GM04503 (cell line): ENCODE measurements at places on chromosomes 12 and 14.

- no peak for DNase-seq
These were observed 287 bp upstream of the SLC2A13 start for GRCh38 chr12:40106202-40106533.

GRCh38 chr14:34843011-34843554, 32.1 kb downstream of the BAZ1A start:
- peak; percentile 54 for DNase-seq

DNA sequence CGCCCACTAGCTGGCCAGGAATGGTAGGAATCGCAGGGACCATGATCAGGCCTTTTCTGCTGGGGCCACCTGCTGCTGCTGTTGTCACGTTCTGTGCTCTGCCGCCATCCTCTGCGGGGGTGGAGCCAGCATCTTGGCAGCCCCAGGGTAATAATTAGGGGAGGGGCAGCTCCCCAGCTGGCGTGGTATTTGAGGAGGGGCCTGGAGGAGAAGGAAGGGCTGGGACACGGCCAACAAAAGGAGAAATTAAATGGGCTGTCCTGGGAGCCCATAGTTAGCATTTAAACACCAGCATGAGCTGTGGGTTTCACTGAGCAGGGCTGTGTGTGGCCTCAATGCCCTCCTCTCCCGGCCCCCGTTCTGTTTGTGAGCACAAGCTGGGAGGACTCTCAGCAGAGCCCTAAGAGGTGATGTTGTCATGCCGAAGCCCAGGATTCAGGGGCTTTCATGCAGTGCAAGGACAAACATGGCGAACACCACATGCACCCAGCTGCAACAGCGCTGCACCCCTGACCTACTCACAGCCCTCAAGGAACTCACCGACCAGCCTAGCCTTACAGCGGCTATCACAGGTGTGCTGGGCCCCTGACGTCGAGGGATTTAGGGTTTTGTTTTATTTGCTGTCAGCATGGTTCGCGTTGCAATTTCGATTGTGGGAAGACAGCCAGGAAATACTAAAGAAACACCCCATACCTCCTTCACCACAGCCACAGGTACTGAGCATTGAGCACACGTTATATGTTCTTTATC, 324.3 kb downstream of the CACNA1C start:
- no peak for DNase-seq

DNA sequence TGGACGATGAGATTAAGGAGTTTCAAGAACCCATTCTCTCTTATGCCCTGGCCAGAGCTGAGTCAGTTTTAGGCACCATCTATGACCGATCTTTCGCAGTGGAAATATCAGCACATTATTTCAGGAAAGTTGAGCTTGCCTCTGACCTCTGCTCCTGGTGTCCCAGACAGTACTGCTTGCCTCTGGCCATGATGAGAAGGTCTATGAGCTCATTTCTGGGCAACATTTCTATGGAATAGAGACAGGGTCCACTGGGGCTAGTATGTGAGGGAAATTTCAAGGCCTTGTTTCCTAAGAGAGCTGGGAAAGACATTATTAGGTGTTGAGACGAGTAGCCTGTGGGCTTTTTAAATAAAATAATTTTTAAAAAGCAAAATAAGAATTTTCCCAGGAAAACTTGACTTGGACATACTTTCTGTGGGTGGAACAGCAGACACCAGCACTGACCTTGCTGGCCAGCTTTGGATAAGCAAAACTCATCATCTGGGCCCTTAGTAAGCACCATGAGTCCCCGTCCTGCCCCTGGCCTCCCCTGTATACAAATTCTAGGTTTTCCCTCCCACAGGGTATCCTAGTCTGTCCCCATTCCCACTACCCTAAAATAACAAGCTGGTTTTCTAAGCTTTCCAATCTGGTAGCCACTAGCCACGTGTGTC, 43.4 kb downstream of the DIO2 start:
- no peak for DNase-seq

GRCh38 chr14:22391908-22392565, 197.0 kb downstream of the DAD1 start:
- DNase-seq: no peak

GRCh38 chr12:119374635-119375034, 40.1 kb downstream of the CCDC60 start:
- no peak for DNase-seq

- no peak for DNase-seq
These were observed 364.2 kb downstream of the GALC start for GRCh38 chr14:87628780-87629179.

DNA sequence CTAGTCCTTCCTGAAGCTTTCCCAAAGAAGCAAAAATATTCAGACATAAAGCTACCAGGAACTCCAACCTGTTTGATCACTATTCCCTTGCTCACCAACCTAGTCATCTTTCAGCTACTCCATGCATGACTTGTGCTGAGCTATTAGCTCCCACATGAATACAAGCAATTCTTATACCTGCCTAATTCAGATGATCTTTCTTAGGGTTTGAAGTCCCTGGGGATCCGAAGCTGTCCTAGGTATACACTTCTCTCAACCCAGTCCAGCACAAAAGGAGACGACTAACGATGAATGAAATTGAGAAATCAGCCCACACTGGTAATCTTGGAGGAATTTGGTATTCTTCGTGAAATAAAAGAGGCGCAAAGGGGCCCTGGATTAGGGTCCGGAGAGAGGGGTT, 631 bp upstream of the PTGR2 start:
- peak; percentile 5 for DNase-seq

DNA sequence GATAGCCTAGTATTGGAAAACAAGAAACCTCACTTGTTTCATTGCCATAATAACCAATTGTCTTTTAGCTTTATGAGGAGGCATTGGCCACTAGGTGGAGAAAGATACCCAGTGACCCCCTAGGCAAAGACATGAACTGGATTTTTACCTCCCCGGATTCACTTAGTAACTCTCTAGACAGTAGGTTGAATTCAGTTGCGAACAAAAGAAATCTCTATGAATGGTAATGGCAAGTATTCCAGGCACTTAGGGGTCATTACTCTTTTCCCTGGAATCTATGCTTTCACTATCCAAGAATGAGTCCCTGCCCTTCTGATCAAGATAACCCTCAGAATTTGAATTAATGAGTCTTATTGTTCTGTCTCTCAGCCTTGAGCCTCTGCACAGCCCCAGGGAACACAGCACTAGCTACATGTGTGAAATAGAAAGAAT, 29.5 kb upstream of the RHOJ start:
- no peak for DNase-seq

DNA sequence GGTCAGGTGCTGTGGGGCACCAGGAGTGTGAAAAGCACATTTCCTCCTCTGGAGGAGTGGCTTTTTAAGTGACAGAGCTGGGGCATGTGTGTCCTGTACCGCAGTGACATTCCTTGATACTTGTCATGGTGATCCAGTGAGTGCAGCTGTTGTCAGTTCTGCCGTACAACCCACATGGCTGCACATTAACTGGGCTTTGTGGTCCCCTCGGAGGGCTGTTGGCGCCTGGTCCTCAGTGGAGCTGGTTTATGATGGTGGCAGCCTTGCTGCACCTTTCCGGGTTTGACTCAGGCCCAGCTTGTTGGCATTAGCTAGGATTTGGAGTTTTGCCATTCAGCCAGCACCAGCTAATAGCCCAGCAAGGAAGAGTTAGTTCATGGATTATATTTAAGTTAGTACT, 77.0 kb downstream of the SLC25A47 start:
- DNase-seq: no peak

DNA sequence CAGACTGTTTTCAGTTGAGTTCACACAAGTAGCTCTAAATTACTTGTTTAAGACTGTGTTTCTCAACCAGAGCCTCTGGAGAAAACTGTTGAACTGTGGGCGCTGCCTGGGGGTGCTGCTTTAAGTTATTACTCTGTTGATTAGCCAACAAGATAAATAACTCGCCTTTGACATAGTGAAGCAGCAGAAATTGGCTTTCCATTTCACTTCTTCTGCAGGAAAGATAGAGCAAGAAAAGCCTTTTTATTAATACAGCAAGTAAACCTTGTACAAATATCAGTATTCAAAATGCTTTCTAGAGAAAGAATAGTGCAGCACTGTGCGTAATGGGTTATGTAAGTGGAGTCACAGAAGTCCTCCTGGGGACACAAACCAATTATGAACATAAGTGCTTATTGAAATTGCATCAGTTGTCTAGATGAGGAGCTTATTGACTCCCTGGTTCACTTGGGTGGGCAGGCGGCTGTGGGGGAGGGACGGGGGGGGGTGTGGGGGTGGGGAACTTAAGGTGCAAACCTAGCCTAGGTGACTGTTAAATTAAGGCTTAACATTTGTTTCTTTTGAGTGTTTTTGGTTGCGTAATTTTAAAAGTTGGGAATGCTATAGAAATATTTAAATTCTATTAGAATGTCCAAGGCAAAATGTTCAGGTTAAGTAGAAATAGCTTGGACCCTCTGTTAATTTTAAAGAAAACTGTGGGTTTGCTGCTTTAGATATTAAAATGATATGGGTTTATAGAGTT, 6.3 kb downstream of the FRS2 start:
- DNase-seq: no peak

- no peak for DNase-seq
These were observed 245.4 kb downstream of the EFCAB11 start for GRCh38 chr14:89708982-89709625.

- no peak for DNase-seq
These were observed 1.7 kb upstream of the SLC25A29 start for GRCh38 chr14:100307766-100308426.

DNA sequence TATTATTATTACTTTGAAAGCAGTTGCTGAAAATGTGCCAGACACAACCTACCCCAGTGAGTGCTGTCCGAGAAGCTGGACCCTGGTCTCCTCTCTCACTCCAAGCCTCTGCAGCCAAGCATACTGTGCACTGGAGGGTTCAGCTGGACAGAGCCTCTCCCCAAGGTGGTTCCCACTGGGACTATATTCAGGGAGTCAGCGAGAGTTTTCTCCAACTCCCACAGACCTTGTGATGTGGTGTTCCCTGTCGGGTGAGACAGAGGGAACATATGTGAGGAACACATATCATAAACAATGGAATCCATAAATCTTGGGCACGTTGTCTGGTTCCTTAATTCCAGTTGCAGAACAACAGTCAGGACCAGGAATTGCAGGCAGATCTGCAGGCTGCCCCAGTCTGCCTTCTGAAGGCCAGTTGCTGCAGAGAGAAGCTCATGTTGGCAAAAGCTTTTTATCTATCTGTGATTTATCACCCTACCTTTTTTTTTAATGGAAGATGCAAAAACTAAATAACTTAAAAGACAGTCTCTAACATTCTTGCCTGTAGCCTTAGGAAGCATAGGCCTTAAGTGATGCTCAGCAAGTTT, 619.8 kb upstream of the TBX3 start:
- no peak for DNase-seq

GRCh38 chr12:12976366-12976765, 23.7 kb downstream of the HEBP1 start:
- DNase-seq: peak; percentile 95

DNA sequence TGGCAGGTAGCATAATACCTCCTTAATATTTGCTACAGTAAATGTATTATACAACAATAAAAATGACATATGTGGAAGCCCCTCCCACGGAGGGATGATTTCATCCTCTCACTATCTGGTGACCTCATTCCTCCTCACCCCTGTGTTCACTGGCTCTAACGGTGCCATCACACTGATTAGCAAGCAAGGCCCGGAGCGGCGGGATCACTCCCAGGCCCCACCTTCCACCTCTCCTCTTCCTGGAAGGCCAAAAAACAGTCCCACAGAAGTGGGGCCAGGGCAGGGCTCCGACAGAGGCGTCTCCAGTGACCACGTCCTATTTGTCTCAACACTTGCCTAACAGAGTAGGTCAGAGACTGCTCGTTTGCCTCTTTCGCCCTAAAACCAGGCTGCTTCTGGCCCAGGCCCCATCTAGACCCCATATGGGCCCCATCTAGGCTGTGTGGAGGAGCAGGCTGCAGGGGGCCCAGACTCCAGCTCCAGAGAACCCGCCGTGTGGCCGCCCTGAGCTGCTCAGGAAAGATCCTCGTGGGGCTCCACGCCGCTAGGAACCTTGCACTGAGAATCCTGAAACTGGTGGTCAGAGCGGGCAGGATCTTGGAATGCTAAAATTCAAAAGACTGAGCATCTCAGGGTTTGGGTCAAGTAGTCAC, 3.7 kb downstream of the SELPLG start:
- peak; percentile 57 for DNase-seq

DNA sequence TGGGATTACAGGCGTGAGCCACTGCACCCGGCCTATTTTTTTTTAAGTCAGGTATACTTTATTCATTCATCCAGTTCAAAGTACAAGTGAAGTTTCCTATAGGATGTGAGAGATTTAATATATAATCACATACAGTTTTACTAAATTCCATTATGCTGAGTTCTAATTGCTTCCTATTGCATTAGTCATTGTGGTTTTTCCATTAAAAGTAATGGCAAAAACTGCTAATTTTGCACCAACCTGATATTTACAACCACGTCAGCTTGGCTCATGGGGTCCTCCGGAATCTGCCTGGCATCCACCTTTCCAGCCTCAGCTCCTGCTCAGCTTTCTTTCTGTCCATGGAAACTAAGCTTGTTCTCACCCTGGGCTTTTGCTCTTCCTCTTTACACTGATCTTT, 67.0 kb upstream of the CSRP2 start:
- no peak for DNase-seq

DNA sequence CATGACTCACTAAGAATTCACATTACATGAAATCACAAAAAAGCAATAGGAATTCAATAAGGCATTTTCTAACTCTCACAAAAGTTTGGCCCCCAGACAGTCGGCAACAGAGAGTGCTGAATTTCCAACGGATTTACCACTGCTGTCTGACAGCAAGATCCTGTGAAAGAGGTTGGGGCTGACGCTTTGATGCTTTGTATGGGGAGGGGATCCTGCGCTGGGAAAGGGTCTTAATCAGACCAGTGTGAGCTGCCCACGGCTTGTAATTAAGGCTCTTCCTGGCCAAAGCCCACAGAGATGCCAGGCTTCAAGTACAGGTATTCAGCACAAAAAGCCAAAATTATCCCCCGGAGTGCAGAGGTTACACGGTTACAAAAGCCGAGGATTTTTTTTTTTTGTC, 66.8 kb upstream of the TMCC3 start:
- DNase-seq: no peak

DNA sequence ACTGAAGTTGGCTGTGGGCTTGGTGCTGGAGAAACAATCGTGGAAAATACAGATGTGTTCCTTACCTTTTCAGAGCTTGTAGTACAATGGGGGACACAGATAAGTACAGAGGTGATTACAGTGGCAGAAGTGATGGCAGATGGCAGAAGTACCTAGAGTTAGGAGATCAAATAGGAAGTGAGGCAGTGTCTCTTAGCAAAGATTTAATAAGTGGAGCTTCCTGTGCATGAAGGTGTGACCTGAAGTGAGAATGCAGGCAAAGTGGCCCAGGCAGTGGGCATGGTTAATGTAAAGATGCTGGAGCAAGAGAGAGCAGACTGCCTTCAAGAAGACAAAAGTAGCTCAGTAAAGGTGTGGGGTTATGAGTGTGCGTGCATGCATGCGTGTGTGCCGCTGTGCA, 16.0 kb downstream of the LRRK2 start:
- no peak for DNase-seq

DNA sequence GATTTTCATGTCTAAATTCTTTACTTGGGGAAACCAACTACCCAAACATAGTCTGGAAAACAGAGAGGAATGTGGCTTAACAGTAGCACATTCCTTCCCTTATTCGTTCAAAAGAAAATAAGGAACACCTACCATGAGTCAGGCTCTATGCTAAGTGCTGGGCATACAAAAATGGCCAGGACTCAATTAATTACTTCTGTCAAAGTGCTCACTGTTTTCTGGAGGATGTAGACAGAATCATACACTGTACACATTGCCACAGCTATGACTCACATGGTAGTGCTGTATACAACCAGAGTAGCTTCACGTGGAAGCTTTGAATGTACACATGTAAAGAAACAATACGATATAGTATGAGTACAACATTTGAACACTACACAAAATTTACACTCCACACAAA, 50.1 kb downstream of the SLC25A21 start:
- no peak for DNase-seq

- no peak for DNase-seq
These were observed 23.3 kb downstream of the MDM2 start for GRCh38 chr12:68831272-68831671.
